Natural killer cell treated with Interleukin-12 subunit alpha and Interleukin-12 subunit beta and Interleukin-15 and Interleukin-18, amount 100 ng/mL, for 72 hours (primary cell): ENCODE measurements at places on chromosomes 3 and 15. TPM values are rescaled to one million over a fixed set of nuclear protein-coding genes. Genes with fewer than 3 reads are reported as not detected.
A peak's percentile ranks its signal among the peaks of the same experiment; 100 is the strongest.

DNA sequence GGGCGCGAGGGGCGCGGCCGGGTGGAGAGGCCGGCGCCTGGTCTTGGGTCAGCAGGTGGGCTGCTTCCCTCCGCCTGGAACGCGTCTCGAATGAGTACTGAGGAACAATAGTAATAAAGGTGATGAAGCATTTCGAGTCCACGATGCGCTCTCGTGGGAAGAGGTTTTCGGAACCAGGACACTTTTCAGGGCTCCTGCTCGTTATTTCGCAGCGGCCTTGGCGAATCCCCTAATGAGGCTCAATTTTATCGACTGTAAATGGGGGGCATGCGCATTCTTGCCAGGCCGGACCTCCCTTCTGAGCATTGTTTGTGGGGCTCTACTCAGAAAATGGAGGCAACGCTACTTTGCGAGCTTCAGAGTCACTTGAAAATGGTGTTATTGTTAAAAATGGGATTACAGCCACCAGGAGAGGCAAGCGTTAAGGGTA lies 1.2 kb downstream of the NR2C2 start:
- DNase-seq: no peak
- H3K27ac ChIP-seq: peak overlapping the region; percentile 98
- H3K27me3 ChIP-seq: no peaks in the 10 kb centered on the region
- peaks cover 13% of the 10 kb centered on the region for H3K36me3 ChIP-seq
- peaks cover 36% of the 10 kb centered on the region for H3K4me1 ChIP-seq

- no peak for DNase-seq
- H3K36me3 ChIP-seq: no peaks in the 10 kb centered on the region
- no peaks in the 10 kb centered on the region for H3K4me1 ChIP-seq
- H3K4me3 ChIP-seq: no peak overlapping the region
- H3K27ac ChIP-seq: no peak overlapping the region
These were observed 58.9 kb upstream of the GOLGA8J start for GRCh38 chr15:30023798-30024295.

The CCDC54 gene
- total RNA-seq: not detected

The ACKR2 gene
- 2.3 TPM for total RNA-seq

DNA sequence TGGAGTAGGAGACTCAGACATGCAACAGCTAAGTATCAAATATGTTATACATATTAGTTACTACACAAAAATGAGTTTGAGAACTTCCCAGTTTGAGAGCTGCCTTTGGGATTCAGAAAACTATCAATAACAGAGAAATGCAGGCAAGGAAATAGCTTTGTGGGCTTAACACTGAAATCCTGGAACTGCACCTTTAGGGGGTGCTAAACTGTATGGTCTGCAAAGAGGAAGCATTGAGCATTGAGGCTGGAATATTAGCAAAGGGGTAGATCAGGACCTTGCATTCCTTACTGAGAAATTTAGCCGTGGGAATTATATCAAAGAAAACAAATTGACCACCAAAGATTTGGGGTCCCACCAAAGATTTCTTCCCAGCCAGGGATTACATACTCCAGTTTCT lies 580.0 kb downstream of the ZNF385D start:
- DNase-seq: no peak
- no peaks in the 10 kb centered on the region for H3K4me1 ChIP-seq
- H3K36me3 ChIP-seq: peaks cover 9% of the 10 kb centered on the region
- H3K27ac ChIP-seq: no peak overlapping the region
- H3K4me3 ChIP-seq: no peak overlapping the region

- H3K4me3 ChIP-seq: no peak overlapping the region
- H3K36me3 ChIP-seq: peaks cover 28% of the 10 kb centered on the region
- no peak for DNase-seq
- H3K27ac ChIP-seq: no peak overlapping the region
These were observed 456.1 kb downstream of the OCA2 start for GRCh38 chr15:27642981-27643380.

DNA sequence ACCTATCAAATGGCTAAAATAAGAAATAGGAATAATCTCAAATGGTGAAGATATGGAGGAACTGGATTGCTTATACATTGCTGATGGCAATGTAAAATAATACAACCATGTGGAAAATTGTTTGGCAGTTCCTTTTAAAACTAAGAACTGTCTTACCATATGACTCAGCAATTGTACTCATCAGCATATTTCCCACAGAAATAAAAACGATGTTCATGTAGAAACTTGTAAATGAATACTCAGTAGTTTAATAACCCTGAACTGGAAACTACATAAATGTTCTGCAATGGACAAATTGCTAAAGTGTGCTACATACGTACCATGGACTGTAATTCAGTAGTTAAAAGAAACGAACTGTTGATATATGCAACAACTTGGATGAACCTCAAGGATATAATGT lies 253.9 kb upstream of the RBMS3 start:
- DNase-seq: no peak
- no peaks in the 10 kb centered on the region for H3K27me3 ChIP-seq
- H3K27ac ChIP-seq: peak overlapping the region; percentile 12
- no peak overlapping the region for H3K4me3 ChIP-seq

GRCh38 chr15:48352474-48353072 lies 21.3 kb downstream of the DUT start:
- no peak overlapping the region for H3K4me3 ChIP-seq
- no peaks in the 10 kb centered on the region for H3K36me3 ChIP-seq
- DNase-seq: peak; percentile 69
- no peaks in the 10 kb centered on the region for H3K4me1 ChIP-seq

GRCh38 chr3:79032686-79033318 lies 735.0 kb downstream of the ROBO1 start:
- no peaks in the 10 kb centered on the region for H3K4me1 ChIP-seq
- no peak overlapping the region for H3K4me3 ChIP-seq
- DNase-seq: no peak

DNA sequence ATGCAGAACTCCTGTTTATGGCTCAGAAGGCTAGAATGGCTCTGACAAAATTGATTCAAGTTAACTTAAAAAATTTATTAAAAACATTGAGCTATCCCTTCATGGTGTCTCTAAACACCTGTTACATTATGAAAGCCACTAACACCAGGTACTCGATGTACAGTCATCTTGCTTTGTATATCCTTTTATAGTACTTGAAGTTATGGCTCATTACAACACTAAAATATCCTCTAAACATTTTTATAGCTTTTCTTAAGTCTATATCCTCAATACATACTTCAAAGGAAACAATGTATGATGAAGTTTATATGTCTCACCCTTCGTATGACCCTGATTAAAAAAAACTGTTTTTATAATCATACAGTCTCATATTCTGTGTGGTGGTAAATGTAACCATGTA lies 38.2 kb downstream of the SLITRK3 start:
- H3K36me3 ChIP-seq: no peaks in the 10 kb centered on the region
- no peak overlapping the region for H3K4me3 ChIP-seq
- H3K4me1 ChIP-seq: no peaks in the 10 kb centered on the region
- no peak for DNase-seq
- H3K27me3 ChIP-seq: no peaks in the 10 kb centered on the region

DNA sequence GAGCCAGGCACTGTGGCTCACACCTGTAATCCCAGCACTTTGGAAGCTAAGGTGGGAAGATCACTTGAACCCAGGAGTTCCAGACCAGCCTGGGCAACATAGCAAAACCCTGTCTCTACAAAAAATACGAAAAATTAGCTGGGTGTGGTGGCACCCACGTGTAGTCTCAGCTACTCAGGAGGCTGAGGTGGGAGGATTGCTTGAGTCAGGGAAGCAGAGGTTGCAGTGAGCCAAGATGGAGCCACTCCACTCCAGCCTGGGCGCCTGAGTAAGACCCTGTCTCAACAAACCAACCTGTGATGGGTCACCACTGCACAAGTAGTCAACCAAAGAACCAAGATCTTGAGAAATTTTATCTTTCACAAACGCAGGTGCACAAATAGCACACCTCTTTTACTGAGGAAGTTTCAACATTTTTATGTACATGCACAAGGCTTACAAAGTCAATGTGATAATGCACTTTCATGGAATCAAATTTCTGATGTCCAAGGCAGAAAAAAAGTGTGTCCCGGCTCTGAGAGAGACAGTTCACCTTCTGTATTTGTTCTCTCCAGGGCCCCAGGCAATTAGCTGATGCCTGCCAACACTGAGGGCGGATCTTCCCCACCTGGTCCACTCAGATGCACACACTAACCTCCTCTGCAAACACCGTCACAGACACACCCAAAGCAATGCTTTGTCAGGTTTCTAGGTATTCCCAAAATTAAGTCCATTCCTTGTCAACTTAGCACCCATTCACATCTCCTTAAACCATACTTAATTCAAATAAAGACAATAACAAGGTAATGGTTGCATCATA lies 12.4 kb downstream of the ACAA1 start:
- DNase-seq: no peak
- no peak overlapping the region for H3K27ac ChIP-seq
- H3K4me1 ChIP-seq: peaks cover 9% of the 10 kb centered on the region
- no peaks in the 10 kb centered on the region for H3K27me3 ChIP-seq
- H3K4me3 ChIP-seq: no peak overlapping the region
- H3K36me3 ChIP-seq: no peaks in the 10 kb centered on the region

- H3K4me1 ChIP-seq: no peaks in the 10 kb centered on the region
- no peak overlapping the region for H3K4me3 ChIP-seq
- H3K36me3 ChIP-seq: peaks cover 4% of the 10 kb centered on the region
- no peak for DNase-seq
- no peak overlapping the region for H3K27ac ChIP-seq
These were observed 545.6 kb upstream of the ZNF385D start for GRCh38 chr3:22296601-22297000.

DNA sequence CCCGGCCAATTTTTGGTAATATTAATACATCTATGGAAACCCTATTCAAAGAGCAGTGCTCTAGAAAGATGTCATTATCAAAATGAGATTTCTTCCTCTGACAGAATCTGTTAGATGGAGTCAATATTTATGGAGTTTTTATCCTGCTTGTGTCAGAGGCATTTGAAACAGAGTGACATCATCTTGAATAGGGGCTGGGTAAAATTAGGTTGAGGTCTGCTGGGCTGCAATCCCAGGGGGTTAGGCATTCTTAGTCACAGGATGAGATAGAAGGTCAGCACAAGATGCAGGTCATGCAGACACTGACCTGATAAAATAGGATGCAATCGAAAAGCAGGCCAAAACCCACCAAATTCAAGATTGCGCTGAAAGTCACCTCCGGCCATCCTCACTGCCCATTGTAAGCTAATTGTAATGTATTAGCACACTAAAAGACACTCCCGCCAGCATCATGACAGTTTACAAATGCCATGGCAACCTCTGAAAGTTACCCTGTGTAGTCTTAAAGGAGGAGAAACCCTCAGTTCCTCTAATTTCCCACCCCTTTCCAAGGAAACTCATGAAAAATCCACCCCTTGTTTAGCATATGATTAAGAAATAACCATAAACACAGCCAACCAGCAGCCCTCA lies 27.3 kb upstream of the CCDC50 start:
- no peak for DNase-seq

GRCh38 chr3:150760431-150761200 lies 2.4 kb downstream of the SIAH2 start:
- H3K36me3 ChIP-seq: peaks cover 9% of the 10 kb centered on the region
- peak overlapping the region; percentile 93 for H3K27ac ChIP-seq
- no peaks in the 10 kb centered on the region for H3K27me3 ChIP-seq
- peaks cover 64% of the 10 kb centered on the region for H3K4me1 ChIP-seq
- peak overlapping the region; percentile 93 for H3K4me3 ChIP-seq
- no peak for DNase-seq

DNA sequence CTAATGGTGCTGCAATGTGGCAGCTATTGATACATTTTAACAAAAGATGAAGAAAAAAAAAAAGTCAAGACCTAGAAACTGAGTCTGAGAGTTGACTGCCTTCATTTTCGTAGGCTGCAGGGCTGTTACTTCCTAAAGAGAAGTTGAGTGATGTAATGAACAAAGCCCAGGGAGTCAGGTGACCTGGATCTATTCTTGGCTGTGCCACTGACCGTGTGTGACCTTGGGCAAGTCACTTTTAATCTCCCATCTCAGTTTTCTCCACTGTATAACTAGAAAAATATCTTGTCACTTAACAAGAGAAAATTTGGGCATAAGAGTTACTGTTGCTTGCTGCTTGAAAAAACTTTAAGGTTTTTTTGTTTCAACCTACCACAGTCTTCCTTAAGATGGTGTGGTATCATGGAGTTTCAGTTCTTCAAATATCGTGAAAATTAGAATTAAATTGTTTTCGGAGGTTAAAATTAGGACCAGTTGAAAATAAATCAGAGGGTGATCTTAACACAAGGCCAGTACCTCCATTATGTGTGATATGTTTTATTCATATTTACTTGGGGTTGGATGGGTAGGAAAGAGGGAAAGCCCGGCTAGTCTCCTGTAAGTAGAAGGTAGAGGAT lies 5.8 kb downstream of the FMN1 start:
- DNase-seq: no peak
- H3K27ac ChIP-seq: no peak overlapping the region
- H3K27me3 ChIP-seq: peaks cover 11% of the 10 kb centered on the region
- no peak overlapping the region for H3K4me3 ChIP-seq
- no peaks in the 10 kb centered on the region for H3K36me3 ChIP-seq

The BCL6 gene
- 67.8 TPM for total RNA-seq

The STRA6 gene
- total RNA-seq: not detected

DNA sequence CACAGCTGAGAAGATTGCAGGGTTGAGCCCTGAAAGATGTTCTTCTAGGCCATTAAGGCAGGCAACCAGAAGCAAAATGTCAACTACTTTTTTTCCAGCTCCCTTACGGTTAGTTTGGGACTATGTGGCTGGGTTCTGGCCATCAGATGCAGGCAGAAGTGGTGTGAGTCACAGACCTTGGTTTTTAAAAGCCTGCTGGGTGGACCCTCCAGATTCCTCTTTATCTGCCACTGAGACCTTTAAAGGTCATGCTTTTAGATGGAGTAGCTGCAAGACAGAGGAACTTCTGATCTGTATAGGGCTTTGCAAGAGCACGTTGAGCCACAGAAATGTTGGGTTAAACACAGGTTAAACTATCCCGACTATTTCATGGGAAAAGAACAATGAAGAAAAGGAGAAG lies 102.9 kb downstream of the CHST2 start:
- no peak overlapping the region for H3K4me3 ChIP-seq
- no peak for DNase-seq
- H3K27me3 ChIP-seq: no peaks in the 10 kb centered on the region
- H3K4me1 ChIP-seq: peaks cover 11% of the 10 kb centered on the region
- H3K36me3 ChIP-seq: no peaks in the 10 kb centered on the region

The HERC2 gene
- total RNA-seq: 42.7 TPM

DNA sequence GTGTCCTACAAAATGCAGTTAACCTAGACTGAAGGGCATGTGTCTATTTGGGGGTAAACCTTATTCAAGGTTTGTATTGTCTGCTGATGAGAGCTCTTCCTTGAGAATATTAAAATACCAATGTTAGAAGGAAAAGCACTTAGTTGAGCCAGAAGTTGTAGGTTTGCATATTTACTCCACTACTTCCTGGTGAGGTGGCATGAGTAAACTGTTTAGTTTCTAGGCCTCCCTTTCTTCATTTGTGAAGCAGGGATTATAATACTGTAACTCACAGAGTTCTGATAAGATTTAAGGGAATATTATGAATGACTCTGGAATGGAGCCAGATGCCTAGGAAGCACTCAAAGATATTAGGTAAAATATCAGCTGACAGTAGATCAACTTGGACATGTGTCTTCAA lies 46.7 kb downstream of the CD200R1L start:
- H3K4me1 ChIP-seq: peaks cover 24% of the 10 kb centered on the region
- no peaks in the 10 kb centered on the region for H3K27me3 ChIP-seq
- DNase-seq: no peak

- no peaks in the 10 kb centered on the region for H3K4me1 ChIP-seq
- no peak for DNase-seq
- peaks cover 26% of the 10 kb centered on the region for H3K27me3 ChIP-seq
These were observed 9.5 kb downstream of the BSN start for GRCh38 chr3:49563766-49564165.

The CADPS gene
- total RNA-seq: not detected

GRCh38 chr3:137509354-137510045 lies 254.6 kb upstream of the SOX14 start:
- no peaks in the 10 kb centered on the region for H3K4me1 ChIP-seq
- no peak overlapping the region for H3K27ac ChIP-seq
- DNase-seq: no peak
- H3K4me3 ChIP-seq: no peak overlapping the region
- H3K36me3 ChIP-seq: peaks cover 7% of the 10 kb centered on the region
